ENCODE measurements at places on chromosomes 1 and 21.

DNA sequence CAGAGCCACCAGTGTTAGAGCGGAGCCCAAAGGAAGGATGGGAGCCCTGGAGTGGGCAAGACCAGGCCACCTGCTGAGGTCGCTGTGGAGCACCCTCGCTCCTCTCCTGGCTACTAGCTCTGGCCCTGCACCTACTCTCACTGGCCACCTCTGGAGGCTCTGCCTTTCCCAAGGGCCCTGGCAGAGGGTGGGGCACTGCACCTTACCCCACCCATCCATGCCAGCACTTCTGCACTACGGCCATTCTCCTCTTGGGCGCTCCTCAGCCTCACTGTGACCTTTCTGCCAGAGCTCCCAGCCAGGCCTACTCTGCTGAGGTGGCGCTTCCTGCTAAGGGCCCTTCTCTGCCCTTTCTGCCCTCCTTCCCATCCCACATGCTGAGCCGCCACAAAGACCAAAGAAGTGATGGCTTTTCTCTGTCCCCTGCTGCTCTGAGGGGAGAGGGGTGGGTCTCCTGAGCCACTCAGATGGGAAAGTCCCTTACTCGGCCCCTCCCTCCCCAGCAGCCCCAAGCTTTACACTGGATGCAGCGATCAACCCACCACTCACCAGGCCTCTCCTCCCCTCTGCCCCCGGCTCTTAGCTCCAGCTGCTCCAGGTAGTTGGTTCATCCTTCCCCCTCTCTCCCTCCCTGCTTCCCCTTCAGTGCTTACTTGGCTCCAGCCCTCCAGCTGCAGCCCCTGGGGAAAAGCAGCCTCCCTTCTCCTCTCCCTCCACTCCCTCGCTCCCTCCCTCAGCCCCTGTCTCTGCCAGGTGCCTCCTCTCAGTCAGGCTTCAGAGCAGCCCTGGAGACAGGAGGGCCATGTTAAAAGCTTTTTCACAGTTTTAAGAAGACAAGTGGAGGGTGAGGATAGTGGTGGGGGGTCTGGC, 14.8 kb upstream of the TMEM222 start:
- DNase-seq: no peak

- no peak for DNase-seq
Measured at GRCh38 chr1:182996816-182997215, 26.4 kb upstream of the LAMC1 start.

DNA sequence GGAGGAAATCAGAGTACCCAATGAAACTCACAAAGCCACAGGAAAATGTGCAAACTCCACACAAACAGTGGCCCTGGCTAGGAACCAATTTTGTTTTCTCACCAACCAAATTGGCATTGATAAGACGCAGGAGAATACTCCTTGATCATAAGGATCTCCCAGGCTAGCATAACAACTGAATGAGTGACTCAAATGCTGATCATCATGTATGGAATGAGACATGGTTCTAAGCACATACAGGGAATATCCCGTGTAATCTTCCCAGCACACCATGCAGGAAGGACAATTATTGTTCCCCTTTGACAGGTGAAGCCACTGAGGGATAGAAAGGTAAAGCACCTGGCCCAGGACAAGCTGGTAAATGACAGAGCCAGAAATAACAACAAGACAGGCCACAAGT, 180.0 kb upstream of the DUSP10 start:
- DNase-seq: no peak

- no peak for DNase-seq
Measured at GRCh38 chr1:205824180-205824579, 11.2 kb upstream of the SLC41A1 start.

DNA sequence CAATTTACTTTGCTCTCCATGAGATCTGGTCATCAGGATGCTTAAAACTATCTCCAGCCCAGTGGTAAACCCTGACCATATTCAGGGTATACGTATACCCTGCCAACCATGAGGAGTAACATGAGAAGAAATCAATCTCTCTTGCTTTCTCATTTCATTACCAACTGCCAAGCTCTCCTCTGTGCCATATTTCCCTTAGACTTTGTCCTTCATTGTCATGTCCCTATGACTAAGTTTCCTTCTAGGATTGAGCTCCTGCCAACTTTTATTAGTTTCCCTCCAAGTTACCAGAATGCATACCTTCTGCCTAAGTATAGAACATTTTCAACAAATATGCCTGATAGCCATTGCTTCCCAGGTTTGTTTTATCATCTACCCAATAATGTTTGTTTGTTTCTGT, 1113.9 kb upstream of the B3GALT2 start:
- no peak for DNase-seq

Data from NCI-H226 (cell line).